ENCODE measurements at places on chromosomes 7 and 10.
A peak's percentile ranks its signal among the peaks of the same experiment; 100 is the strongest.

DNA sequence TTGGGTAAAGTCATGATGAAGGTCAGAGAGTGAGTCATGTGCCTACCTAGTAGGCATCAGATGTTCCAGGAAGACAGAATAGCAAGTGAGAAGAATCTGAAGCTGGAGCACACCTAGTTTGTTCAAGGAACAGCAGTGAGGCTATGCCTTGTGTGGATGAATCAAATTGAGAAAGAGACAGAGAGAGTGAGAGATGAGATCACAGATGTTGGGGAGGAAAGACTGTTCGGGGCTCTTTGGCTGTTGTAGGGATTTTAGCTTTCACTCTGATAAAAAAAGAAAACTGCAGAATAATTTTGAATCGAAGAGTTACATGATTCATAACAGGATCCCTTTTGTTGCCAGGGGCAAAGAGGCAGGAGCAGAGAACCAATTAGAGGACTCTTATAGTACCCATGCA lies 6.3 kb downstream of the LIPF start:
- no peak for DNase-seq

DNA sequence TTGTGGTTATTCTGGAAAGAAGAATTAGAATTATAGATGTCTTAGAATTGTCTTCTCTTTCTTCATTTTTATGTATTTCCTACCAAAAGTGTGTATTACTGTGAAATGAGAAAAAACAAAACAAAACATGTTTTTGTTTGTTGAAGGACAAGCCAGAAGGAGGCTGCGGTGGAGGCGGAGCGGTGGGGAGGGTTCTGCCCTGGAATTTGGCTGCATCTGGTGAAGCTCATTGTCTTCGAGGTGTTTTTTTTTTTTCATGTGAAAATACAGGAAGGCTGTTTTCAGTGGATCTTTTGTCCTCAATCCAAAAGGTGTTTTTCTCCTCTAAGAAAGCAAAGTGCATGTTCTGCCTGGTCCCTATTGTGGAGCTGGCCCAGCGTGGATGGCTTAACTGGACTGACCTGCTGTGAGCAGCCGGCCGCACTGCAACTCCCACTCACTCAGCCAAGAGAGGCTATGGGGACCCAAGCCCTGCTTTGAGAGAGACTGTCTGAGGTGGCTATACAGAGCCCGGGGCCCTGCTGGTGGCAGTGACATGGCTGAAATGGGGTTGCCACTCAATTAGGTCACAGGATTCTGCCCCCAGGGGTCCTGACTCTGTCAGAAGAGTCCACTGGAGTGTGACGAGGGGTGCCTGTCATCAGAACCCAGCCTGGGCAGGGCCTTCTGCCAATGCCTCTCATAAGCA lies 184.9 kb upstream of the MKI67 start:
- DNase-seq: no peak

GRCh38 chr7:36621396-36621795 lies 102.9 kb downstream of the AOAH start:
- DNase-seq: no peak

GRCh38 chr7:52911795-52912194 lies 123.6 kb upstream of the POM121L12 start:
- DNase-seq: no peak

DNA sequence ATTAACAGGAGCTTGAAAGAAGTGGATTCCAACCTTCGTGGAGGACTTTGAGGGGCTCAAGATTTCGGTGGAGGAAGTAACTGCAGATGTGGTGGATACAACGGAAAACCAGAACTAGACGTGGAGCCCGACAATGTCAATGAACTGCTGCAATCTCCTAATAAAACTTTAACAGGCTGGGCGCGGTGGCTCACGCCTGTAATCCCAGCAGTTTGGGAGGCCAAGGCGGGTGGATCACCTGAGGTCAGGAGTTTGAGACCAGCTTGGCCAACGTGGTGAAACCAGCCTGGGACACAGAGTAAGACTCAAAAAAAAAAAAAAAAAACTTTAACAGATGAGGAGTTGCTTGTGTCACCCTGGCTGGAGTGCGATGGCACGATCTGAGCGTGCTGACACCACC lies 477.8 kb upstream of the MKI67 start:
- DNase-seq: no peak

- DNase-seq: no peak
These were observed 2.3 kb downstream of the MACROH2A2 start for GRCh38 chr10:70054902-70055301.

- DNase-seq: no peak
These were observed 34.0 kb upstream of the CYTH3 start for GRCh38 chr7:6306471-6306870.

DNA sequence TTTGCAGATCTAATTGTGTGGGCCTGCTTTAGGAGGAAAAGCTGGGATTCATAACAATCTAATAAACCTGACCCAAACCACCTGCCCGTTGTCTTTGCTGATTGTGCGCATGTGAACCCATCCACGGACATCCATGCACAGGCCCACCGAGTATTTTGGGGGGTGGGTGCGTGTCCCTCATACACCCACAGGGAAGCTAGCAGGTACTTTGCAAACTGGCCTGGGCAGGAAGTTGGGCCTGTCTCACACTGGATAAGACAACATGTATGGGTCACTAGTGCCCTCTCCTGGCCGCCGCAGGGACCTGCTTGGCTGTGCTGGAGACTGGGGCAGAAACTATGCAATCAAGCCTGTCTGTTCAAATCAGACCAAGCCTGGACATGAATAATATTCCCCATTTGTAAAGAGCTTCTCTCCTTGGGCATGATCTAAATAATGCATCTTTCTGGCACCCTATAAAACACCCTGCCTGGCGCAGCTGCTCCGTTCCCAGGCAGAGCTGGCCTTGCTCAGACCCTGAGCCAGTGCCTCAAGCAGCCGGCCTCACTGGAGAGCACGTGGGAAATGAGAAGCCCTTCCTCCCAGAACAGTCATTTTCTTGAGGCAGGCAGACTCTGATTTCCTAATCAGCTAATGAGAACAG lies 15.8 kb downstream of the ECHDC3 start:
- peak; percentile 83 for DNase-seq

GRCh38 chr7:113664867-113665266 lies 253.9 kb downstream of the PPP1R3A start:
- DNase-seq: no peak

- DNase-seq: no peak
These were observed 42.8 kb upstream of the RABGEF1 start for GRCh38 chr7:66697449-66698438.

DNA sequence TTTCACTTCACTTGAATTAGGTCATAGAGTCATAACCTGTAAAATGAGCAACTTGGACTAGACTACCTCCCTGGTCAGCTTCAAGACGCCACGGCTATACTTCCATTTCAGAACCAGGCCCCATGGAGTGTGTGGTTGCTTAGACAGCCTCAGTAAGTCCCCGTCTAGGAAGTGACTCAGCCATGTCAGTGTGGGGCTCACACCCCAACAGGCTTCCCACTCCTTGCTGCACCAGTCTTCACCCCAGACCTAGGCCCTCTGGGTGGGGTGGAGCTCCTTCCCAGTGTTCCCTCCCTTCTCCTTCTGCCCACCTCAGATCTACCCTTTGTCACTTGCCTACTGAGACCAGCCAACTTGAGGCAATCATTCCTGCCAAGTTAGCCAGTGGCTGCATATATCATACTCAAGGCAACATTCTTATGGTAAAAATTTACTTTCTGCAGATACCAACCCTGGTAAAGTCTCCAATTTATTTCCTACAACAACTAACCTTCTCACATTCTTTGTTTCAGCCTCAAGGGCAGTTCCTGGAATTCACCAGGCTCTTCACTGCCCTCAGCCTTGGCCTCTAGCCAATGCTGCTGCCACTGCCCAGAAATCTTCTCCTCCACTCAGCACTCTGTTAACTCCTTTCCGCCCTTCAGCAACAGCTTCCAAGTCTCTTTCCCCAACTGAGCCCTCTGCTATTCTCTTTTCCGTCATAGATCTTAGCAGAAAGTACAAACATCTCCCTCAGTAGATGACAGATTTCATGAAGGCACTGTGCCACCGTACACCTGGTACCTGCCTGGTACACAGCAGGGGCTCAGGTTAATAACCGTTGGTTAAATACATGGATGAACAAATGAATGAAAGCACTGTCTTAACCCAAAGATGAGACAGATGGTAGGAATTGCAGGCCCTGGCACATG lies 31.3 kb upstream of the ZNRF2 start:
- peak; percentile 88 for DNase-seq

DNA sequence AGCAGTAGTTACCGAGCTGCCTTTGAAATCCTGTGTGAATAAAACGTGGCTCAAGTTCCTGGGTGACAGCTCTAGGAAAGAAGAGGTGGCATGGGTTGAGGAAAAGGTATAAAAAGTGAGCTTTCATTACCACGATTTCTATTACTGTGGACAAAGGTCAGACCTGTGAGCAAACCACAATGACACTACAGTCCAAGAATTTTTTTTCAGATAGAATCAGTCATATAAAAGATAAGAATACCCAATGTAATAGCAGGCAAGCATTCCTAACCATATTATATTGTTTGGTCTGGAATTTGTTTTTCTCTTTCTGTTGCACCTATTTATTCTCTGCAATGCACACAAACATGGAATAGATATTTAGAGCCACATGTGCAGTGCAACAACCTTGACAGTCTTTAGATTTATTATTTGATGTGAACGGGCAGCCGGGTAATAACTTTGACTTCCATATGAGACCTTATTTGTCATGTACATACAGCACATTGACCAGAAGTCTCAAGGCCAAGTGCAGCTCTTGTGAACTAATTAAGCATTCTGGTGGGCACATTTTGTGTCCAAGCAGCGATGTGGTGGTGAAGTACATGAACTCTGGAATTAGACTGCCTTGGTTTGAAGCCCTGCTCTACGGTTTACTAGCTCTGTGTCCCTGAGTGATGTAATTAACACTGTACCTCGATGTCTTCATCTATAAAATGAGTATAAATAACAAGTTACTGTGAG lies 156.8 kb downstream of the NRCAM start:
- DNase-seq: no peak

DNA sequence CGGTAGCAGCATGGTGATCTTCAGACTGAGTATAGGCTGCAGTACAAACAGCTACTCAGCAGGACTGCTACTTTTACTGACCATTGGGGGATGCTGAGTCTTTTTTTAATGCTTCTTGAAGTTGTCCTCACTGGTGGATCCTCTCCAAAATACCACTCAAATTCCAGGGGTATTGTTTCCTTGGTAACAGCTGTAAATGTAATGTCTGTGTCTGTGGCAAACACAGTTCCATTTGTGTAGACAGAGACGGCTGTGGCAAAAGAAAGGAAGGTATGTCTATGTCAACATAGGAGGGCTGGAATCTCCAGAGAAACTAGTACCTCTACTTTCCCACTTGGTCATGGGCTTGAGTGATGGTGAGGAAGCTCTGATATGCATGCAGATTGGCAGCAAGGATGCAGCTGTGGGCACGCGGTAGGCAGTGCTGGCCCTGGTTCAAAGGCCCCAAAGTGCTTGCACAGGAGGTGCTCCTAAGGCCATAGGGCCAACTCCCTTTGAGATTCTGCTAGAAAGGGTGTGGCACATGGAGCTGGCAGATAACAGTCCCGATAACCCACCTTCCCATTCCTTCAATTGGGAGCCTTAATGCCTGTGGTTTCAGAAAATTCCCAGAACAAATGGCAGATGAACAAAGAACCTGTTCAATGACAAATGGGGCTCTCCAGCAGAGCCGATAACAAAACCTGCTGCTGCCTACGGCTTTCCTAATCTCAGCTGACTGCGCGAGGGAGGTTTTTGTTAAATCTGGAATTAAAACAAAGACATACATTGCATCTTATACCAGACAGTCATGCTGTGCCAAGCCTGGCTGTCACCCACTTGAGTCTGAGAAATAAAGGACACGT lies 43.0 kb downstream of the PKD1L1 start:
- no peak for DNase-seq

- no peak for DNase-seq
These were observed 83.5 kb downstream of the SPDYE5 start for GRCh38 chr7:75575488-75576121.

DNA sequence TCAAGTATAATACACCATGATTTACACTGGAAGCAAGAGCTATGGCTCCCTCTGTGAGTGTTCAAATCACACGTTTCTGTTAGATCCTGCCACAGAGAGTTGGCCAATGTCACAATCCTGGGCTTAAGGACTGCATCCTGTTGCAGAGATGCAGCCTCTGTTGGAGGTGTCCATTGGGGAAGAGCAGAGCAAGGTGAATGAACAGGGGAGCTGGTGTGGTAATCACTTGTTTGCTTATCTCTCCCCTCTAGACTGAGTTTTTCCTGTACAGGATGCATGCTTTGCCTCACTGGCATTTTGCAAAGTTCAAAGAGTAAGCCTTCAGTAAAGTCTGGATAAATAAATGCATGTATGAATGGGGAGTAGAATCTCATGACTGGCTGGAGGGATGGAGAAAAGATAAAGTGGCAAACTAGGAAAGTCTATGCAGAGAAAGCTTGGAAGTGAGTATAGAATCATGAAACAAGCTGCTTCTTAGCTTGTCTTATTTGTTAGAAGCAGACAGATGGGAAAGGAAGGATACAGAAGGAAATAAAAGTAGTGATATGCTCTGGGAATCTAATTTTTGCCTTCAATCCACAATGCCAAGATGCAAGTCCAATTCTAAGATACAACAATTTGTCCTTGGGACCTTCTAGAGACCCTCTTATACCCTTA lies 605.9 kb downstream of the KCNMA1 start:
- DNase-seq: no peak

- DNase-seq: no peak
These were observed 324.9 kb downstream of the LRRTM3 start for GRCh38 chr10:67250686-67251085.

- DNase-seq: no peak
These were observed 204.2 kb downstream of the TNS3 start for GRCh38 chr7:47377741-47378140.

DNA sequence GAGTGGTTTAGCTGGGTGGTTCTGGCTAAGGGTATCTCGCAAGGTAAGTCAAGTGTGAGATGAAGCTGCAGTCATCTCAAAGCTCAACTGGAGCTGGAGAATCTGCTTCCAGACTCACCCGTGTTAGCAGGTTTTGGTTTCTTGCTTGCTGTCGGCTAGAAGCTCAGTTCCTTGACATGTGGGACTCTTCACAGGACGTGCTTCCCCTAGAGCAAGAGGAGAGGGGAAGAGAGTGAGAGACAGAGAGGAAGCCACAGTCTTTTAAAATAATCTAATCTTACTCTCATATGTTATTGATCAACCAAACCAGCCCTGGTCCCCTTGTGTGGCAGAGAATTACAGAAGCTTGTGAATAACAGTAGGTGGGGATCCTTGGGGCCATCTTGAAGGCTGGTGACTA lies 199.5 kb downstream of the REEP3 start:
- no peak for DNase-seq

GRCh38 chr10:38209332-38209731 lies 115.2 kb downstream of the ZNF37A start:
- DNase-seq: no peak

- peak; percentile 93 for DNase-seq
These were observed 30.9 kb upstream of the FAM133B start for GRCh38 chr7:92621026-92621540.

DNA sequence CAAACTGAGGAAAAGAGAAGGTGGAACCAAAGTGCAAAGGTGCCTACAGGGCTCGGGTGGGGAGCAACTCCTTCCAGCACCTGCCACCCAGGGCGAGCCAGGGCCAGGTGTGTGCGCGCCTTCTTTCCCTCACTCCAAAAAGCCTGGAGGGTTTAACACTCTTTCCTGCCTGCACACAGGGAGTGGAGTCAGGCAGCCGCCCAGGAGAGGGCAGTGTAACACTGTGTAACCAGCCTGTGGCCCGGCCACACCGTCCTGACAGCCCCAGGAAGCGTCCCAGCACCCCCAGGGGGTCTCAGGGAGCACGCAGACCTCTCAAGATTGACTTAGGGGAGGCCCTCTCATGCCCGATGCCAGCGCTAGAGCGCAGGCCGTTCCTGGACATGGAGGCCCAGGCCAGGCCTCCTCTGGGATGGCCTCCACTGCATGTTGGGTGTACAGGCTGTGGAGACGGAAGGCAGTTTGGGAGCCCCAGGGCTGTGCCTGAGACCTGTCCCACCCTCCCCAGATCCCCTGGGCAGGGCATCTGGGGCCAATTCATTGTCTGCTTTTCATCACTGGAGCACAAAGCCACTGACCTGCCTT lies 13.4 kb downstream of the BRI3 start:
- peak; percentile 38 for DNase-seq

Measured in hematopoietic multipotent progenitor cell treated with erythropoietin and hydrocortisone succinate and interleukin-3 and kit ligand, for 8 days (in vitro differentiated cells).